Kidney capillary endothelial cell (primary cell): ENCODE measurements at places on chromosomes 6 and 20.

DNA sequence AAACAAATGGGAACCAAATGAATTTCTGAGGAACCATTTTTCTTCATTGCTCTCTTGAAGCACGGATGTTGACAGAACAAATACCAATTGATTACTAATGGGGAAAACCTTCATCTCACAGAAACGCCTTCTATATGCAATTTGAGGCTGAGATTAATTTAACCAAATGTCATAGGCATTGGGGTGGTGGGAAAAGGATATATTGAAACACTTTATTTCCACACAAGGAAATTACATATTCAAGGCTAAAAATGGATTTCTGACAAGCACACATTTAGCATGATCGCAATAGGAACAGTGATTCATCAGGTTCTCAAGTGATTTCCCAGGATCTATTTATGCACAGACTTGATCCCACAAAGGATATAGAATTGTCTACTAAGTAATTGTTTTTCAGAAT is 88.9 kb downstream of the COL12A1 start:
- DNase-seq = no peak

DNA sequence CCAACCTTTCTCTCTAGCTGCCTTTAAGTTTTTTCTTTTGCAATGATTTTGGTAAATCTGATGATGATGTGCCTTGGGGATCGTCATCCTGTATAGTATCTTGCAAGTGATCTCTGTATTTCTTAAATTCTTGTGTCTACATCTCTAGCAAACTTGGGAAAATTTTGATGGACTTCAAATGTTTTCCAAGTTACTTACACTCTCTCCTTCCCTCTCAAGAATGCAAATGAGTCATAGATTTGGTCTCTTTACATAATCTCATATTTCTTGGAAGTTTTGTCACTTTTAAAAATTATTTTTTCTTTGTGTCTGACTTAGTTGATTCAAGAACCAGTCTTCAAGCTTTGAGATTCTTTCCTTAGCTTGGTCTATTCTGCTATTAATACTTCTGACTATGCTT is 176.4 kb downstream of the TBC1D32 start:
- DNase-seq = no peak

DNA sequence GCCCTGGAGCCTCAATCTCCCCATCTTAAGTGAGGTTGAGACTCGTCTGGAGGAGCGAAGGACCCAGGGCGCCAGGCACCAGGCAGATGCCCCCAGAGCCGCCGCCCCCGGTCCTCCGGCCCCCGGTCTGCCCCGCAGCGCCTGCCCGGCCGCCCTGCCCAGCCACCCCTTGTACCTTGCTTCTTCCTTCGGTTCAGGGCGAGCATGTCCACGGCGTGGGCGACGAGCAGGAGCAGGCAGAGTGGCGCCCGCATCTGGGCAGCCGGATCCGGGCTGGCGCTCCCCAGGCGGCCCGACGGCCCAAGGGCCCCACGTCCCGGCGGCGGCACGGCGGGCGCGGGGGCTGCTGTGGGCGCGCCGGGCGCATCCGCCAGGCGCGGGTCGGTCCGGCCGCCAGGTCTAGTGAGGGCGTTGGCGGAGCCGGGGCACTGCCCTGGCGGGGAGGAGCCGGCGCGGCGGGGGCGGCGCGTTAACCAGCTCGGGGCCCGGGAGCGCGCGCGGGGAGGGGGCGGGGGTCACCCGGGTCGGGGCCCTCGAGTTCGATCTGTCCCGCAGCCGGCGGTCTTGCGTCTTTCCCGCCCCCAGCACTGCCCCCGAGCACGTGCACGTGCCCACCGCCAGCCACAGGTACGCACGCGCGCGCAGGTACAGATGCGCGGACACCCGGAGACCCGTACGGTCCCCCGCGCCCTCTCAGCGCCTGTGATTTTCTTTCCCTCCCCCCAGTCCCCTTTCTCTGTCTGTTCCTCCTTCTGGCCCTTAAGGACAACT is at the start of gene RSPO4:
Gene RSPO4, minus strand, starts transcription at position 401 of the 771 bp plus-strand sequence. Its CDS starts 147 bp downstream, at position 254.
- no peak for DNase-seq

- no peak for DNase-seq
These were observed 66.7 kb downstream of the GCNT2 start for GRCh38 chr6:10587656-10588406.

DNA sequence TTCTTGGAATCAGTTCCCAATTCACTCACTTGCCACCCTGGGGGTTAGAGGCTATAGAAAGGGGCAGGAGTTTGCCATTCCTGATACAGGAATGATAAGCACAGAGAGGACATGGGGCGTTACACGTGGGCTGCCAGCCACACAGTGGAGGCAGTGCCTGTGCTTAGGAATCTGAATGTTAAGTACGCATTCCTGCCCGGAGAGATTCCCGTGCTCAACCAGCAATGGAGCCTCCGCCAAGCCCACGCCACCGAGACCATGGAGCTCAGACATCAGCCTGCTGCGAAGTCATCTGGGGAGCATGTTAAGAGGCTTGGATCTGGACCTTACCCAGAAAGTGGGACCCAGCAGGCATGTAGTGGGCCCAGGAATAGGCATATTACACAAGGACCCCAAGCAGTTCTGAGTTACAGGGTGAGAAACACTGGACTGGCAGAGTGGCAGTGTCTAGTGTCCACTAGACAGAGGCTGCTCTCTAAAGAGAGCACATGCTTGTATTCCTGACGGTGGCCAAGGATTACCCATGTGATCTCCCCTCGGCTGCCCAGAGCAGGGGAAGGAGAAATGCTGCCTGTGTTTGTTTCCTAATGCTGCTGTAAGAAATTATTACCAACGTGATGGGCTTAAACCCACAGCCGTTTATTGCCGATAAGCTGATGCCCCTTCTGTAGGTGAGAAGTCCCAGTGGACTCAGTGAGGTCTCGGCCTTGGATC is 138.2 kb downstream of the BMP7 start:
- DNase-seq = no peak

DNA sequence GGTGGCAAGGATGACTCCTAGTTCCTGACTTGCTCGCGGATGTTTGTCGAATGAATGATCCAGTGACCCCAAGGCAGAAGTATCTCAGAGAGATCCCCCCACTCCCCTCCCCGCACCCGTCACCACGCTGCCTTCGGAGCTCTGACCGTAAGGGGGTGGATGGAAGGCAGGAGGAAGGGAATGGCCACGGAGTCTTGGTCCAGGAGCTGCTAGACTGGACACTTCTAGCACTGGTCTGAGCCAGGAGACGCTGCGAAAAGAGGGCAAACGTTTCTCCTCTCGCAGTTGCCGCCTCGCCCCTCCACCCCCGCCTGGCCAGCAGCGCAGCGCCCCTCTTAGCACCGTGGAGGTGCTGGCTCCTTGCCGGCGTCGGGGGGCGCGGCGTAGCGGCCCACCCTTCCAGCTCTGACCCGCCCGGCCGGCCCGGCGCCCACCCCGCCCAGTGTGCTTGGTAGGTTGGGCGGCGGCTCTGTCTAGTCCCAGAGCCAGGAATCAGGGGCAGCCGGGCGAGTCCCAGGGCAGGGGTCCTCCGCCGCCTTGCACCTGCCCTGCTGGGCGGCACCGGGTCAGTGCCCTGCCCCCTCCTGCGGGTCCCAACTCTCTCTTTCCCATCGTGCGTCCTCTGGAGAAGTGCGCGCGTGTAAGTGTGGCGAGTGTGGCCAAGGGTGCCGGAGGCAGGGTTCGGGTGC is 2.4 kb upstream of the DBNDD2 start:
- no peak for DNase-seq

DNA sequence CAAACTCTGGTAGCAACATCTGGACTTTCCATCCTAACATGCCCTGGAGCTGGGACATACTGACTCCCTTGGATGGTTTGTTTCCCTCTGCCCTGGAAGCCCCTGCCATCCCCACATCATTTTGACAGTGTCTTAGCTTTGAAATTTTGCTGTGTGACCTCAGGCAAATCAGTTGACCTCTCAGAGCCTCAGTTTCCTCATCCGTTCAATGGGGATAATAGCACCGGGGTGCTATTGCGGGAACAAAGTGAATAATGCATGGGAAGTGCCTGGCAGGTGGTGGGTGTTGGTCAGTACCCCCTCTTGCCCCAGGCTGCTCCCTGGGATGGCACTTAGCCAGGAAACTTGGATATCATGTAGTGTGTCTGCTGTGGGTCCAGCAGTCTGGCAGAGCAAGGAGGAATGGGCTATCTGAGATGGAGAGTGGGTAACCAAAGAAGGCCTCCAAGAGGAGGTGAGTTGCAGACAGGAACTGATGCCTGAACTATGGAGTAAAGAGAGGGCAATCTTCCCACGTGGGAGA is 88.6 kb downstream of the MRPL14 start:
- no peak for DNase-seq

GRCh38 chr6:11341303-11341702 is 108.8 kb upstream of the NEDD9 start:
- no peak for DNase-seq

GRCh38 chr6:73985891-73986290 is 289.9 kb downstream of the CD109 start:
- DNase-seq = no peak

DNA sequence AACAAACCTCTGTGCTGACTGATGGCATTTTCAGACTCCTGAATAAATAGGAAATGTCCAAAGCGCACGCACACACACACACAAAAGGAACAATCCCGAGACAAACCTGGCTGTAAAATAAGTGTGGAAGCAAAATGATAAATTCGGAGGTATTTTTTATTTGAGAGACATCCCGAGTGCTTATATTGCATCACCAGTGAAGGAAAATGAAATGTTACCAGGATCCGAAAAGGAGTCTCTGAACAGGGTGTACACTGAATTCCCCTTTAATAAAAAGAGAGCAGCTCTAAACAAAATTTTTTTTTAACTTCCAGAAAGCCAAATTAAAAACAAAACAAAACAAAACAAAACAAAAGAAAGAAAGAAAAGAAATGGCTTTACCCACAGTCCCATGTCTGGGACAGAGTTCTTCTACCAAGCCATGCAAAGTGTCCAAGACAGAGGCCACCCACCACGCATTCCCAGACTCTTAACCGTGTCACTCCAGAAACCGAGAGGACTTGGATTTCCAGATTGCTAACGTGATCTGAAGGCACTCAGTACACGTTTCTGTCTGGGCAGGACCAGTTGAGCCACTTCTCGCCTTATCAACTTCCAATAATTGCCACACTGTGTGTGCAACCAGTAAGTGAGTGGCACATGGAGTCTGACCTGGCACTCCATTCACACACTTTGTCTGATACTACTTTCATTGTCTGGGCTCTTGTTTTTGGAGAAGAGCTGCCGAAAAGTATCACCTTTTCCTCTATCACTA is 817 bp downstream of the ME1 start:
- DNase-seq = no peak

GRCh38 chr20:358891-359555 is 12.1 kb downstream of the NRSN2 start:
- DNase-seq = no peak

DNA sequence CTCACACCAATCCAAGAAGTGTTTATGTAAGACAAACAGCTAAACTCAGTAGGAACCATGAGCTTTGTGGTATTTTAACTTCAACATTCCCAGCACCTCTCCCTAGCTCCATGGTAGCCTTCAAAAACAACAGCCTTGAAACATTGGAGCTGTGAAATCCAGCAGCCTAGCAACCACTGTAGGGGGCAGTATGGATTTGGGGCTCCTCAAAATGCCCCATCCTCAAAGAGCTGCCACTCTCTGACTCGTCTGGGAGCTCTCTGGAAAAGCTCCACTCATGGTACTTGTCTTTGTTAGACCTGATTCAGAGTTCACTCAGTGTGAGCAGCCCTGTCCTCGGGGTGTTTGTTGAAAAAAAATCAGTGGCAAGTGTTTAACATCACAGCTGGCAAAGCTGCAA is 82.9 kb downstream of the KIF6 start:
- DNase-seq = no peak

GRCh38 chr6:53718597-53719460 is 53.3 kb upstream of the KLHL31 start:
- DNase-seq = peak; percentile 44

- DNase-seq = no peak
These were observed 296.5 kb upstream of the SLC35B3 start for GRCh38 chr6:8731874-8732273.

DNA sequence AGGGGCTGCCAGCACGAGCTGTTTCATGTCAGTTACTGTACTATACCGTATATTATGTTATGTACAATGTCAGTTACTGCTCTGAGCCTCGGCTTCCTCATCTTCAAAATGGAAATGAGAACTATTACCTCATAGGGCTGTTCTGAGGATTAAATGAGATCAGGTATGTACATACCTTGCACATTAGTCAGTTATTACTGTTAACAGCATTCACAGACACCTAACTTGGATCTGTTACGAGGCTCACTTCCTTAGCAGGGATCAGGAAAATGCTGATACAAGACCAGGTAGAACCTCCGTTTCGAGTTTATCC is 69.7 kb upstream of the TBC1D7 start:
- DNase-seq = no peak

DNA sequence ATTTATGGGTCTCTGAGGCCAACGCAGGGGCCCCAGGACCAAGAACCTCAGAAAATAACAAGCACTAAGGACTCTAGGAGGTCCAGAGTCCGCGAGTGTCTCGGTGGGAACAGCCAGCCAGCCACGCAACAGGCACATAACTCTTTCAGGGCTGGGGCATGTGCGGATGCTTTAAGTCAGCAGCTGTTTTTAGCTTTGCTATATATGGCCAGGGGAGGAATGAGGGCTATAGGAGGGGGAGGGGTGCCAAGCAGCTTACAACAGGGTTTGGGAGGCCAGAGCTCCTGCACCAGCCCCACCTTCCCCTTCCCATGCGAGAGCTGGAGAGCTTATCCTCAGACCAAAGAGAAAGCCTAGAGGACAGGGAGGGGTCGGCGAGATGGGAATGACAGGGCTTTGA is 6.2 kb downstream of the JPH2 start:
- DNase-seq = no peak

GRCh38 chr6:83860782-83861495 is 1.4 kb downstream of the CYB5R4 start:
- DNase-seq = no peak

DNA sequence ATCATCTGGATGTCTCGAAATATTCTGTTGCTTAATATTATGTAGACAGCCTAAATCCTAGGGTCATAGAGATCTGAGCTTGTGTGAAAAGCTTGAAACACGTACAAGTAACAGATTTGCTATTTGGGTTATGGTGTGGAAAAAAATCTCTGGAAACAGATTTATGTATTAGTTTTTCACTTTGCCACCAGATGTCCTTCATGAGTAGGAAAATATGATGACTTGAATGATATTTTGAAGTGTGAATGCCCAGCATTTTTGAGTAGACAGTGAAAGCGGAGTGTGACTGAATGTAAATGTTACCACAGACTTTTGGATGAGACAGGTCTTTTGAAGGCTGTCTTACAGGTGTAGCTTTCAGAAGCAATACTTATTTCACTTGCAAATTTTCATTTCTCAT is 4.2 kb upstream of the BMP6 start:
- DNase-seq = peak; percentile 56

DNA sequence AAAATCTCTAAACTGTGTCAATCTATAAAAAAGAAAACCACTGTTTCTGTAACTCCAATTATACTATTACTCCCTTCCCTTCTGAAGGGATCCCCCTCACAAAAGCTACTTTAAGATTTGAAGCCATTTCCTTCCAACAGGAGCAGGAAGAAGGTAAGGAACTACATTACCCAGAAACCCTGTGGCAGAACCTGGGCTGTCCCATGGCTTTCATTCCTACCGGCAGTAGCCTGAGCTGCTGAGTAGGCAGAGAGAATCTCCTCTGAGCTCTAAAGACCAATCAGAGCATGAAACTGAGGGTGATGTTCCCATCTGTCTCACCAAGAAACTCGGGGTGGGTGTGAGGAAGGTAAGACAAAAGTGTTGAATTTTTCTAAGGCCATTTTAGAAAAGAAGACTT is 108.0 kb upstream of the LRFN2 start:
- no peak for DNase-seq

GRCh38 chr6:167720456-167721285 is 106.0 kb upstream of the AFDN start:
- no peak for DNase-seq

GRCh38 chr6:101395345-101395744 is 1.8 kb downstream of the GRIK2 start:
- DNase-seq = no peak

GRCh38 chr6:44388135-44388487 is 605 bp downstream of the CDC5L start:
- DNase-seq = no peak
